ENCODE measurements at places on chromosomes 2 and 18.

- DNase-seq: no peak
These were observed 213.0 kb upstream of the CELF4 start for GRCh38 chr18:37778417-37779165.

- DNase-seq: no peak
These were observed 22.3 kb downstream of the ZCCHC2 start for GRCh38 chr18:62545098-62545497.

- no peak for DNase-seq
These were observed 61.6 kb upstream of the CD302 start for GRCh38 chr2:159859583-159859982.

- DNase-seq: no peak
These were observed 57.7 kb upstream of the CTIF start for GRCh38 chr18:48481092-48481491.

- no peak for DNase-seq
These were observed at the start of gene PSMA8 for GRCh38 chr18:26133652-26134051. Gene PSMA8, plus strand, starts transcription at chr18:26133869. Its CDS starts 97 bp downstream, at chr18:26133966.

- DNase-seq: no peak
These were observed 1.6 kb downstream of the HRH4 start for GRCh38 chr18:24461996-24462395.

DNA sequence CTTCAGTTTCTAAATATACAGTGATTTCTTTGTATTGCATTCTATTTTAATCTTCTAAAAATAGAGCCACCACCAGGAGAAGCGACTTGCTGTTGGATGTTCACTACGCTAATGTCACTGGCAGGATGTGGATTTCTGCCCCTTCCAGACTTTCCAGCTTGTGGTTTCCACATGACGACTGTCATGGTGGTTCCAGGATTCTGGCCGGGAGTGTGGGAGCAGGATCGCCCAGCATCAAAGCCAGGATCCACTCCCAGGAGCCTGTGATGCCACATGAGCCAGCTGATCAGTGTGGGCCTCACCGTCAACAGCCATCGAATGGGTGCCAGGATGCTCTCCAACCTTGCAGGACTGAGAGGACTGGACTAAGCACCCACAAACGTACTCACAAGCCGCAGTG lies 148.8 kb downstream of the HDAC4 start:
- DNase-seq: no peak

DNA sequence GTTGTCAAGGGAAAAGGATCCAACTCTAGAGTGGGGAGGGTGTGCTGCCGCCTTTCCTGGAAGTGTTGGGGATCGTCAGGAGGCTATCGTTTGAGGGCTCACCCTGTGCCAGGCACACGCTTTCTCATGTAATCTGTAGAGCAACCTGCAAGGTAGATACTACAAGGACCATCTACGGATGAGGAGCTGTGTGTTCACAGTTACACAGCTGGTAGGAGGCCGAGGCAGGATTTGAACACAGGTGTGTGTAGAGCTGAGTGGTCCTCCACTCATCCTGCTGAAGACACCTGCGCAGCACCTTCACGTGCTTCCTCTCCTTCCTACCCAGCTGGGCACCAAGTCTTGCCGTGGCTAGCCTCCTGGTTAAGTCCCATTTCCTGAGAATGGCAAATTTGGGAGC lies 68.3 kb downstream of the MARCO start:
- no peak for DNase-seq

DNA sequence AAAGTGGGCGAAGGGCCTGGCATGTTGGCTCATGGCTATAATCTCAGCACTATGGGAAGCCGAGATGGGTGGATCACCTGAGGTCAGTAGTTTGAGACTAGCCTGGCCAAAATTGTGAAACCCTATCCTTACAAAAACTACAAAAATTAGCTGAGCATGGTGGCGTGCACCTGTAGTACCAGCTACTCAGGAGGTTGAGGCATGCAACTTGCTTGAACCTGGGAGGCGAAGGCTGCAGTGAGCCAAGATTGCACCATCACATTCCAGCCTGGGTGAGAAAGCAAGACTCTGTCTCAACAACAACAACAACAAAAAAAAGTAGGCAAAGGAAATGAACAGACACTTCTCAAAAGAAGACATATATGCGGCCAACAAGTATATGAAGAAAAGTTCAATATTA lies 196.5 kb downstream of the RAB3GAP1 start:
- DNase-seq: no peak

DNA sequence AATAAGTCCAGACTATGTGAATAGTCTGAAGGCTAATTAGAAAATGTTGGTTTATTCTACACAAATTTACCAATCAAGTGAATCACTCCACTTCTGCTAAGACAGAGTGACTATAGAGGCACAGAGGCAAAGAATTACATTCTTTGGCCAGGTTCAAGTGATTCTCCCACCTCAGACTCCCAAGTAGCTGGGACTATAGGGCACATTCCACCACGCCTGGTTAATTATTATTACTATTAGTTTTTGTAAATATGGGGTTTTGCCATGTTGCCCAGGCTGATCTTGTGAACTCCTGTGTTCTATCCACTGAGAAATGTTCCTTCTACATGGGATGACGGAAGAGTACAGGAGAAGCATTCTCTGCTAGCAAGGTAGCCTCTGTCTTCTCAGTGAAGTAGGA lies 37.6 kb upstream of the PSME4 start:
- no peak for DNase-seq

- no peak for DNase-seq
These were observed at the start of gene WIPF1 for GRCh38 chr2:174597345-174598047. Gene WIPF1, minus strand, starts transcription at chr2:174597804. Its CDS starts 12,231 bp downstream, at chr2:174585573.

- no peak for DNase-seq
These were observed 393.9 kb upstream of the SLC14A2 start for GRCh38 chr18:45221363-45221762.

DNA sequence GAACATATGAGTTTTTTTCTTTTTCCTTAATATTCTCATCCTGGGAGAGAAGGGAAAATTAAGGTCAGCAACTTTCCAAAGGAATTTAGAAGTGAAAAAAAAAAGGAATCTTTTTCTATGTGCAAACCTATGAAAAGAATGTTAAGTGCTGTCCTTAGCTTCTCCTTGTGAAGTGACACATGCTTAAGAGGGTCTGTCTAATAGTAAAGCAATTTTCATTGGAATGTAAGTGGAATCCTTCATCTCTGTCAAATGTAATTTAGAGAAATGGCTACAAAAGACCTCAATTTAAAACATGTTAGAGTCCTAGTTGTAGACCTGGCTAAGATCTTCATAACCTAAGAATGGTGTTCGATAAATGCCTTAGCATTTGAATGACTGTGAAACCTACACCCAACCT lies 117.4 kb upstream of the EPB41L3 start:
- no peak for DNase-seq

DNA sequence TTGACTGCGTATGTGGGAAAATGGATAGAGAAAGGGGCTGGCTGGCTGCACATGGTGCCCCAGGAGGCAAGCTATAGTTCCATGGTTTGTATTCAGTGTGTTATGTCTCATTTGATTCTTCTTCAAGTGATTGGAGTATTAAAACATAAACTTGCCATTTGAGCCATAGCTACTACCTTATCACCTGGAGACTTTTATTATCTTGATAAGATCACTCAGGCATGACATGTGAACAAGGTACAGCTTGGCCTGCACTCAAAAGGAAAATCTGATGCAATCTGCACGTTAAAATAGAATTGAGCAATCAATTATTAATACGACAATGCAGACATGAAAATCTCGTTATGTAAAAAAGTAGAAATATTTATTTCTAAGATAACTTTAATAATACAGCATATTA lies 116.9 kb downstream of the RND3 start:
- no peak for DNase-seq

DNA sequence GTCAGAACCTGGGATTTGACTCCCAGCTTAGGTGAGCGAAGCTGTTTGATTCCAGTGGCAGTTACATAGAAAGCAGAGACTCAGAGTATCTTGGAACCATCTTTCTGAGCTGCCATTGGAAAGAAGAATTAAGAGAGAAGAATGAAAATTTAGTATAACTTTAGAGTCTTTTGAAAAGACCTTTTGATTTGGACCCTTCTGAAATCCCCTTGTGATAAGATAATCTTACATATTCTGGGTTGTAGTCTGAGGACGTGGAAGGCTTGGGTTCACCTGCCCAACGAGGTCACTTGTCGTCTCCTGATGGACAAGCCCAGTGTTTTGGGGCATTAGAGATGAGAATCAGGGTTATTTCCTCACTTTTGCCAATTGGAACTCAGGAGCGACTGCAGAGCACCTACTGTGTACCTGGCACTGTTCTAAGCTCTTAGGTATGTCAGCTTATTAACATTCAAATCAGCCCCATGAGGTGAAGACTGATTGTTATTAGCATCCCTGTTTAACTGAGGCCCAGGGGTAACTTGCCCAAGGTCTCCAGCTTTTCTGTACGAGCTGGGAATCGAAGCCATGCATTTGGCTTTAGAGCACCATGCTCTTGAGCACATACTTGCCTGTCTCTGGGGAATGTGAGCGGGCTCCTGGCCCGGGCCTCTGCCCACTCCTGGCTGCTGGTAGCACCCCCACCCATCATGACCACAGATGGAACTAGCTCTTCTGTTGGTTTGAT lies 2.9 kb downstream of the HK2 start:
- no peak for DNase-seq

DNA sequence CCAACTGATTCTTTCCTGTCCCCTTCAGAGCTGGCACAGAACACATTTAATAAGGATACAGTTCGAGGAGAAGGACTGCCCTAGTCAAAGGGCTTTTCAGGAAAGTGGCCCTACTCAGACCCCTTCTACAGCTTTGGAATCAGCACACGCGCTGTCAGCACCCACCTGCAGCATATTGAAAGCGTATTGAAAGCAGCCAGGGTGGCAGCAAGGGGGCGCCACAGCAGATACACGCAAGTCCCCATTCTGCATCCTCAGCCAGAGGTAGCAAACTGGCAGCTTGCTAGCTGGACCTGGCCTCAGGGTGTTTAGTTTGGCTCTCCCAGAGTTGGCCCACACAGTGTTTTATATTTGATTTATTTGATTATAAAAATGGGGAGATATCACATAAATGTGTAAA lies 101.0 kb upstream of the NT5C1B start:
- DNase-seq: no peak
